ENCODE measurements at places on chromosomes 13 and 19.
A peak's percentile ranks its signal among the peaks of the same experiment; 100 is the strongest.

- H3K4me1 ChIP-seq = peaks cover under 1% of the 10 kb centered on the region
- DNase-seq = no peak
- no peaks in the 10 kb centered on the region for H3K36me3 ChIP-seq
- no peak overlapping the region for H3K4me3 ChIP-seq
- H3K27ac ChIP-seq = no peak overlapping the region
- H3K27me3 ChIP-seq = no peaks in the 10 kb centered on the region
Observed at GRCh38 chr13:49346460-49346859, 97.4 kb downstream of the CAB39L start.

DNA sequence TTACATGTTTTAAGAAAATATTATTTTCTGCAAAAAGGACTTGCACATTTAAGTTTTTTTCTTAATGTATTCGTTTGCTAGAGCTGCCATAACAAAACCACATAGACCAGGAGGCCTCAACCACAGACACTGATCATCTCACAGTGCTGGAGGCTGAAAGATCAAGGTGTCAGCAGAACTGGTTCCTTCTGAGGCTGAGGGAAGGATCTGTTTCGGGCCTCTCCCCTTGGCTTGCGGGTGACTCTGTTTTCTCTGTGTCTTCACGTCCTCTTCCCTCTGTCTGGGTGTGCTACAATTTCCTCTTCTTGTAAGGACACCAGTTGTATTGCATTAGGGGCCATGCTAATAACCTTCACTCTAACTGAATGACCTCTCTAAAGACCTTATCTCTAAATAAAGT, 364.2 kb downstream of the IRS2 start:
- DNase-seq = no peak
- no peak overlapping the region for H3K4me3 ChIP-seq
- no peaks in the 10 kb centered on the region for H3K4me1 ChIP-seq
- H3K27me3 ChIP-seq = no peaks in the 10 kb centered on the region

GRCh38 chr13:40275155-40275554, 391.3 kb downstream of the FOXO1 start:
- H3K4me3 ChIP-seq = no peak overlapping the region
- H3K27ac ChIP-seq = no peak overlapping the region
- no peak for DNase-seq
- H3K4me1 ChIP-seq = peaks cover 13% of the 10 kb centered on the region
- no peaks in the 10 kb centered on the region for H3K27me3 ChIP-seq
- no peaks in the 10 kb centered on the region for H3K36me3 ChIP-seq

- H3K27me3 ChIP-seq = no peaks in the 10 kb centered on the region
- DNase-seq = no peak
Observed at GRCh38 chr19:4985551-4985991, 16.7 kb downstream of the KDM4B start.

GRCh38 chr19:29673451-29674371, 8.4 kb downstream of the PLEKHF1 start:
- no peak for DNase-seq
- H3K4me3 ChIP-seq = peak overlapping the region; percentile 67
- peaks cover 58% of the 10 kb centered on the region for H3K4me1 ChIP-seq
- peak overlapping the region; percentile 87 for H3K27ac ChIP-seq

- peaks cover 14% of the 10 kb centered on the region for H3K36me3 ChIP-seq
- no peaks in the 10 kb centered on the region for H3K27me3 ChIP-seq
- no peak overlapping the region for H3K4me3 ChIP-seq
- H3K4me1 ChIP-seq = peaks cover 12% of the 10 kb centered on the region
- no peak for DNase-seq
Observed at GRCh38 chr19:7391218-7391670, 42.5 kb downstream of the ARHGEF18 start.

- no peaks in the 10 kb centered on the region for H3K36me3 ChIP-seq
- no peak for DNase-seq
- H3K4me3 ChIP-seq = no peak overlapping the region
- no peaks in the 10 kb centered on the region for H3K4me1 ChIP-seq
Observed at GRCh38 chr13:23928985-23929384, 31.7 kb upstream of the C1QTNF9B start.

GRCh38 chr19:29308977-29309590, 96.1 kb upstream of the UQCRFS1 start:
- H3K36me3 ChIP-seq = no peaks in the 10 kb centered on the region
- no peaks in the 10 kb centered on the region for H3K4me1 ChIP-seq

- no peak for DNase-seq
- no peaks in the 10 kb centered on the region for H3K4me1 ChIP-seq
- no peak overlapping the region for H3K27ac ChIP-seq
- H3K4me3 ChIP-seq = no peak overlapping the region
Observed at GRCh38 chr19:50629801-50630200, 9.9 kb downstream of the SYT3 start.

DNA sequence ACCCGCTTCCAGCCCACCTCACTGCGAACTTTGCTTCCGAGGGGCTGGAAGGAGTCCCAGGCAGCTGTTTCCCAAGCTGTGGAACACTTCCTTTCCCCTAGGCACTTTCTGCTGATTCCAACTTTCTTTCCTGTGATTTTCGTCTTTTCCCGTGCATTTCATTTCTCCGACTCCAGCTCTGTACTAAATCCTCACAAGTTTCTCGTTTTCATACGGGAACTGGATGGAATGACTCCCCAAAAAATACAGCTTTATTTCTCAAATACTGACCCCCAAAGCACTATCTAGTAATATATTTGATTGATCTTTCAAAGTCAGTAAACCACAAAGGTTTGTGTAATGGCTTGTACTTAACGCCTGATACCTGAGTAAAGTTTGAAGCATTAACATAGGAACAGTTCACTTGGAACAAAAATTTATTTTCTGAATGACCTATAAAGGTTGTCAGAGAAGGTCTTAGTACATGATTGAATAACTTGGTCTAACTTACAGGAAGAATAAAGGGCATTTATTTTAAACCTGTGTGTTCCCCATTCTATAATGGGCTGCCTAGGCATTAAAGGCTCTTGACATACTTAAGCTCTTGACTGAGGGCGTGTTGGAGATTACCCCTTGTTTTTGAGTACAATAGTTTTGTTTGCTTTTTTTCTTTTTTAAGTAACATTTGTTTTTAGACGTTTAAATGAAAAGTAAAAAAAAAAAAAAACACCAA, 1.3 kb upstream of the PCDH9 start:
- H3K4me3 ChIP-seq = no peak overlapping the region
- no peak for DNase-seq
- no peak overlapping the region for H3K27ac ChIP-seq
- H3K4me1 ChIP-seq = peaks cover 6% of the 10 kb centered on the region

GRCh38 chr13:83883061-83883523, 818 bp upstream of the SLITRK1 start:
- H3K36me3 ChIP-seq = no peaks in the 10 kb centered on the region
- no peak overlapping the region for H3K27ac ChIP-seq
- no peak for DNase-seq

GRCh38 chr13:67134417-67135129, 95.6 kb downstream of the PCDH9 start:
- H3K27me3 ChIP-seq = no peaks in the 10 kb centered on the region
- no peak overlapping the region for H3K27ac ChIP-seq
- H3K36me3 ChIP-seq = no peaks in the 10 kb centered on the region
- peak overlapping the region; percentile 2 for H3K4me3 ChIP-seq

GRCh38 chr13:94712812-94713560, 641 bp upstream of the SOX21 start:
- H3K4me3 ChIP-seq = peak overlapping the region; percentile 66

DNA sequence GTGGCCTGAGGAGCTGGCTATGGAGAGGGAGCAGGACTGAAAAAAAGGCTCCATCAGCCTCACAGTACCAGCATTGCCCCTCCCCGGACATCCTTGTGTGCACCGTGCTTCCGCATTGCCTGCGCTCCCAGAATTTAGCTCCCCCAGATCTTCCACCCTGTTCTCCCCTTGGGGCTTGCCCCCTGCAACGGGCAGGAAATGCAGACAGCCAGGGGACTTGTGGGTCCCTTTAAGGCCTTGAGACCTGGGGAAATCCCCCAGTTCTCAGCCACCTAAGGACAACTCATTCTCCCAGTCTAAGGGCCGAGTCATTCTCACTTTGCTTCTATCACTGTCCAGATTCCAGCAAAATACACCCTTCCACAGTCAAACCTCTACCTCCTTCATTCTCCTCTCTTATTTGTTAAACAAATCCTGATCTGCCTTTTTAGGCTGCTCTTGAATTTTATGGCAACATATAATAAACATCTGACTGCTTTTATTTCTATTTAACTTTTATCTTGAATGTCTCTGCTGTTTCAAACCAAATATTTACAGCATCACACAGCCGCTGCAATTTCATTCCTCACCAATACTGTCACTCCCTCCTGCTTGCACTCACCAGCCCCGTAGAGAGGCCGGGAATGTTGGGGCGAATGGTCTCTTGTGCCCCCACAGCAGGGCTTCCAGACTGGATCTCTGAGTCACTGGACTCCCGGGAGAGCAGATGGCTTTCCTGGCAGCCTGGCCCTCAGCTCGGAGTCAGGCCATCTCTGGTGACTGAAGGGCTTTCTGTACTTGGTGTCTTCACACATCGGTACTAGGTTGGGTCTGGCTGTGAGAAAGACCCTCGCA, 221.9 kb downstream of the TSHZ3 start:
- no peak for DNase-seq
- no peaks in the 10 kb centered on the region for H3K4me1 ChIP-seq
- H3K36me3 ChIP-seq = no peaks in the 10 kb centered on the region
- no peaks in the 10 kb centered on the region for H3K27me3 ChIP-seq
- H3K4me3 ChIP-seq = no peak overlapping the region

DNA sequence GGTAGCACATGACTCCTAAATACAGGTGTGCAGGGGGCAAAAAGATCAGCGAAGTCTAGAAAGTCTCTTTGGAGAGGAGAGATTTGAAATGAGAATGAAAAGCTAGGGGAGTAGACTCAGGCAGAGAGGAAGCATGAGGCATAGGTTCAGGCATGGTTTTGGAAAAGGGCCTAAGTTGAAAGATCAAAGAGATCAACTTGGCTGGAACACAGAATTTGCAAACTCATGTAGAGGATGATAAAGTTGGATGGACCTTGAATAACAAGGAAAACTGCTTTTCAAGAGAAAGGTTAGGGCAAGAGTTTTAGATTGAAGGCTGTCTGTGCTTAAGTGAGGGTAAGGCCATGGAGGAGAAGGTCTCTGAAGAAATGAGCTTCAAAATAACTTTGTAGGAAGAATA, 47.4 kb upstream of the UBAC2 start:
- peaks cover 11% of the 10 kb centered on the region for H3K4me1 ChIP-seq
- no peaks in the 10 kb centered on the region for H3K27me3 ChIP-seq
- H3K4me3 ChIP-seq = no peak overlapping the region
- no peaks in the 10 kb centered on the region for H3K36me3 ChIP-seq

- no peaks in the 10 kb centered on the region for H3K27me3 ChIP-seq
- H3K4me1 ChIP-seq = no peaks in the 10 kb centered on the region
- H3K27ac ChIP-seq = no peak overlapping the region
- H3K4me3 ChIP-seq = no peak overlapping the region
- DNase-seq = no peak
Observed at GRCh38 chr19:32166238-32166637, 179.2 kb upstream of the ZNF507 start.

GRCh38 chr19:55273978-55274707, 5.8 kb downstream of the HSPBP1 start:
- H3K36me3 ChIP-seq = peaks cover 30% of the 10 kb centered on the region
- no peak overlapping the region for H3K4me3 ChIP-seq
- H3K4me1 ChIP-seq = peaks cover 2% of the 10 kb centered on the region
- no peak for DNase-seq

DNA sequence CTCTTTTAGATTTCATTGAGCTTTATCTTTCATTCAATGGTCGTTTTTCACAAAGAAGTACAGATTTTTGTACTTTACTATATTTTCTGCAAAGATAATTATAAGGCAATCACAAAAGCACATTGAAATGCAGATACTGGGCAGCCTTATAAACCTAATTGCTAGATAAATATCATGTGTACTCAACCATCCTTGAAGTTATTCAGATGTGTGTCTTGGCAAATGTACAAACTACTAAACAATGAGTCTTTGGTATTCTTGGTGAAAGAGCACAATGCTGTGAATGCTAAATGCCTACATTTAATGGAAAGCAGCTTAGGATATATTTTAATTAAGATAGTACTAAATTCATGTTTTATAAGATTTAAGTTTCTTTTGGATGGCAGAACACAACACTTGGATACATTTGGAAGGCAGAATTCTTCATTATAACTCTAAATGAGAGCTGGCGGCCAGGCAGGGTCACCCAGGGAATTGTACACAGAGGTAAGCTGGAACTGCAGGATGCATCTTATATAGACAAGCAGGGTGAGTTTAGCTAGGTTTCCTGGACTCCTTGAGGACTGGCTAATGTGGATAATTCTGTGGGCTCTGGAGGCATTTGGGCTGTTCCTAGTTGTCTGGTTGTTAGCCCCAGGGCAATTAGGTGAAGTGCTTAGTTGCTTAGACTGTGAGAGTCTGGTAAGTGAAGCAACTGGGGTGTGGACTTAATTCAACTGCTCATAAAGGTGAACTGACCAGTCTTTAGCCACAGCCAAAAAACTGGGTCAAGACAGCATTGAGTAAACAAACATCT, 286.6 kb downstream of the PCDH20 start:
- H3K27ac ChIP-seq = no peak overlapping the region
- DNase-seq = no peak
- H3K4me1 ChIP-seq = no peaks in the 10 kb centered on the region
- no peak overlapping the region for H3K4me3 ChIP-seq
- no peaks in the 10 kb centered on the region for H3K27me3 ChIP-seq

- H3K4me3 ChIP-seq = no peak overlapping the region
- no peak overlapping the region for H3K27ac ChIP-seq
- peaks cover under 1% of the 10 kb centered on the region for H3K27me3 ChIP-seq
- DNase-seq = no peak
- H3K4me1 ChIP-seq = peaks cover 1% of the 10 kb centered on the region
Observed at GRCh38 chr13:73683746-73684145, 450.5 kb downstream of the KLF12 start.

- no peak overlapping the region for H3K27ac ChIP-seq
- DNase-seq = peak; percentile 46
- peaks cover 17% of the 10 kb centered on the region for H3K27me3 ChIP-seq
- no peaks in the 10 kb centered on the region for H3K36me3 ChIP-seq
Observed at GRCh38 chr19:54266133-54266532, 9.1 kb upstream of the LILRB5 start.

- no peak for DNase-seq
- H3K4me3 ChIP-seq = no peak overlapping the region
- no peaks in the 10 kb centered on the region for H3K36me3 ChIP-seq
- H3K27ac ChIP-seq = no peak overlapping the region
- H3K27me3 ChIP-seq = peaks cover 7% of the 10 kb centered on the region
Observed at GRCh38 chr13:30726192-30726591, 9.2 kb upstream of the ALOX5AP start.

- H3K4me1 ChIP-seq = peaks cover 62% of the 10 kb centered on the region
- H3K4me3 ChIP-seq = peak overlapping the region; percentile 81
- DNase-seq = no peak
- H3K27me3 ChIP-seq = no peaks in the 10 kb centered on the region
Observed at GRCh38 chr19:41545547-41545946, 30.4 kb upstream of the CEACAM21 start.

GRCh38 chr13:98959291-98959690, 18.6 kb downstream of the DOCK9 start:
- no peak overlapping the region for H3K4me3 ChIP-seq
- H3K36me3 ChIP-seq = no peaks in the 10 kb centered on the region
- peaks cover 5% of the 10 kb centered on the region for H3K4me1 ChIP-seq
- H3K27ac ChIP-seq = no peak overlapping the region
- no peaks in the 10 kb centered on the region for H3K27me3 ChIP-seq
- DNase-seq = no peak

All from activated T-helper 2 cell treated with anti-CD3 and anti-CD28 coated beads, Interferon-gamma antibody, Interleukin-2, Interleukin-4, amounts not matched to agents 10 μg/mL and 5 μg/mL and 100 μg/mL, durations not matched to agents 14 hours and 24 hours and 36 hours (primary cell).